ENCODE measurements at places on chromosomes 7 and 10. TPM values are rescaled to one million over a fixed set of nuclear protein-coding genes. Genes with fewer than 3 reads are reported as not detected.

The CCL24 gene
- not detected for total RNA-seq

The PGAM1 gene
- 733 TPM for total RNA-seq

The PTPRZ1 gene
- total RNA-seq: not detected

The LRIT1 gene
- not detected for total RNA-seq

The IFIT1 gene
- total RNA-seq: 1.5 TPM

The NKX2-3 gene
- not detected for total RNA-seq

The ACTL6B gene
- total RNA-seq: not detected

The TMEM273 gene
- total RNA-seq: not detected

The CREB3L2 gene
- 46.7 TPM for total RNA-seq

The SYT15 gene
- total RNA-seq: 0.22 TPM

The GOLGA7B gene
- total RNA-seq: 0.11 TPM

The SFR1 gene
- total RNA-seq: 10.8 TPM

The PKD2L1 gene
- not detected for total RNA-seq

The GIMAP1 gene
- total RNA-seq: not detected

The DOCK4 gene
- 0.98 TPM for total RNA-seq
